Left lung (tissue), 14 donors: ENCODE measurements at places on chromosomes 6 and 20. TPM values are rescaled to one million over a fixed set of nuclear protein-coding genes. Genes with fewer than 3 reads are reported as not detected.

DNA sequence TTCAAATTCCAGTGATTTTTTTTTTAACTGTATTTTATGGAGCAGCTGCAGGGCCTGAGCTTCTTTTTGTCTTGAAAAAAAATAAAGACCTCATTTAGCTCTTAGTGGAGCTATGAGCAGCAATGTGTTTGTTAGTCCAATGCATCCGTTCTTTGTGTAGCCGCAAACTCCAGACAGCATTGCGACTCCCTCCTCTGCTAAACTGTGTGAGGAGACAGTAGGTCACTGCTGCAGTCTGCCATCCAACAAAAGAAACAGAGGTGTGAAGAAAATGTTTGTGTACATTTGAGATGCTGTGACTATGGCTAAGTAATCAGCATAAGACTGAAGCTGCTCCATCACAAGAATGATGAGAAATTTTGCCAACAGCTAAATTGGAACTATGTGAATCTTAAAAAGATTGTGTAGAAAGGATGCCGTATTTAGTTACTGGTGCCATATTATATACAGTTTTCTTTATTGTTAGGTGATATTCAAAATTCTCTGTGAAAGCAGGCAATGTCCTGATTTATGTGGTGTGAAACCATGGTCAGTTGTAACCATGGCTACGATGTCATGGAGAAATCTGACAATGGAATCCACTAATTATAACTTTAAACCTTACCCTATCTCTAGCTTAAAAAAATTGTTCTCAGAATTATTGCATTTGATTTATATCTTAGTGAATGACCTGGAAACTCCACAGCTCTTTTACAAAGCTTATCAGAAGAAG lies 428.8 kb upstream of the EPHA7 start:
- DNase-seq: no peak

GRCh38 chr6:148069256-148069655 lies 273.4 kb upstream of the SASH1 start:
- DNase-seq: no peak

VAPB gene
- 36.3 TPM for polyA plus RNA-seq

TEAD3 gene
- polyA plus RNA-seq: 49.6 TPM

DNA sequence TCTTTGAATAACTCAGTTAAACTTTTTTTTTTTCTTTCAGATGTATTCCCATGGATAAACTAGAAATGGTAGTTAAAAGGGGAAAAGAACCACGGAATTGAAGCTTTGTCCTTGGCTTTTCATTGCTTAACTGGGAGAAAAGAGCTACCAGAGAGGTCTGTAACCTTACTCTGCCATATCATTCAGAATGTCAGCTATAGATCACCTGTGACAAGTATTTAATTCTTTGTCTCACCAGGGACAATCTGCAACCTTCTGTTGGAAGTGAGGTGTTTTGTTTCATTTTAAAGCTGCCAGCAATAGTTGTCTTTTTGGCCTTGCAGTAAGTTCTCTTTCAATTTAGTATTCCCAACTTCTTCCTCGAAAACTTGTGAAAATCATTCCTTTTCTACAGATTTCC lies 618.4 kb downstream of the FRK start:
- DNase-seq: no peak

- DNase-seq: no peak
Measured at GRCh38 chr6:150124235-150124634, 18.6 kb upstream of the PPP1R14C start.

GRCh38 chr6:145731447-145731846 lies 3.9 kb downstream of the EPM2A start:
- no peak for DNase-seq

MCHR2 gene
- polyA plus RNA-seq: not detected

DNA sequence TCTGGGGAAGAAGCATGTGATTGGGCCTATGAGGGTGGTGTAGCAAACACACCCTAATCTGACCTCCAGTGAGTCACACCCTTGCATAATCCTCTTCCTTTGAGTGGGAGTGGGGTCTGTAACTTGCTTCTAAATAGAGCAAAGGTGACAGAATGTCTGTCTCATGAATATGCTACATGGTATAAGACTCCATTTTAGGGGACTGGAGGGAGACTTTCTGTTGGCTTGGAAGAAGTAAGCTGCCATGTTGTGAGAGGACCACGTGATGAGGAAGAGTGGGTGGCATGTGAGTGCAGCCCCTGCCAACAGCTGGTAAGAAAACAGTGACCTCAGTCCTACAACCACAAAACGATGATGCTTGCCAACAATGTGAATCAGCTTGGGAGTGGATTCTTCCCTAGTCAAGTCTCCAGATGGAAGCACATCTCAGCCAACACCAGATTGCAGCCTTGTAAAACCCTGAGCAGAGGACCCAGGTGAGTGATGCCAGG lies 3.7 kb downstream of the AK9 start:
- DNase-seq: no peak

DNA sequence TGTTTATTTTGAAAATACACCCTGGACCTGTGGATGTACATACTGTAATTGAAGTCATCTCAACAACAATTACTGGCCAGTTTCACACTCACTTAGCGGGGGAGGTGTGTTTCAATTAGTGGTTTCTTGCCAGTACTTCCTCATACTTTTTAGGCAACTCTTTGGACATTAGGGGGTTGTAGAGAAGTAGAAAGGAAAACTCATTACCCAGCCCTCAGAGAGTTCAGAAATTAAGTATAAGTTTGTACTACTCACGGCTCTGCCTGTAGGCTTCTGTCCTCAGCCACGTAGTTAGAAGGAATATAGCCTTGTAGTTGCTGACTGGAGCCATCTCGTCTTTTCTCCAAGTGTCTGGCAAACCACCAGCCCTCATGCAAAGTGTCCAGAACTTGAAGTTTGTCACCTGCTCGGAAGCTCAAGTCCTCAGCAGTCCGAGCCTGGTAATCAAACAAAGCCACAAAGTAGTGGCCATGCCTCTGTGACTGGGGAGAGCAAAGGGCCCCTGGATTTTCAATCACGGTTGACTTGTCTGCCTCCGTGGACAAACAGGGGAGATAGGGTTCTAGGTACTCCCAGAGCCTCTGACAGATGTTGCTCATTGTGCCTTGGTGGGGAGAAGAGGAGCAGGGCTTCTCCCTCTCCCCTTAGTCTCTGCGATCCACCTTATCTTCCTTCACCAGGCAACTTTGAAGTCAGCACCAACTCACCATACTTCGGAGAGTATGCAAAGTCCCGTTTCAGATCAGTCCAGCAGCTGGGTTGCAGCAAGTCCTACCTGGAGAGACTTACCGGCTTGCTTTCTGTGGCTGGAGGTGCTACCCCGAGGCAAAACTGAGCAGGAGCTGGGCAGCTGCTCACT lies 749 bp downstream of the FRK start:
- peak; percentile 75 for DNase-seq

ALDH8A1 gene
- 0.98 TPM for polyA plus RNA-seq

GRCh38 chr20:40931410-40932044 lies 97.1 kb upstream of the TOP1 start:
- peak; percentile 19 for DNase-seq

SALL4 gene
- 22.8 TPM for polyA plus RNA-seq

ZC2HC1B gene
- polyA plus RNA-seq: not detected

BPI gene
- 0.83 TPM for polyA plus RNA-seq

GRCh38 chr6:37502703-37503291 lies 3.1 kb upstream of the CCDC167 start:
- no peak for DNase-seq

ZC3H12D gene
- 0.92 TPM for polyA plus RNA-seq

DNA sequence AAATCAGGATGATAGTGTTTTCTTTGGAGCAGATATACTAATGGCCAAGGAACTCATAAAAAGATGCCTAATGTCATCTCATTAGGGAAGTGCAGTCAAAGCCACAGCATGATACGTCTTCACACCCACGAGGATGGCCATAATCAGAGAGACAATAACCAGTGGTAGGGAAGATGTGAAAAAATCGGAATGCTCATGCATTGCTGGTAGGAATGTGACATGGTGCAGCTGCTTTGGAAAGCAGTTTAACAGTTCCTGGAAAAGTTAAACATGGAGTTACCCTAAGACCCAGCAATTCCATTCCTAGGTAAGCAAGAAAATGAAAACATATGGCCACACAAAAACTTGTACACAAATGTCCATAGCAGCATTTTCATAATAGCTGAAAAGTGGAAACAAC lies 29.9 kb downstream of the BCAS1 start:
- no peak for DNase-seq

DNA sequence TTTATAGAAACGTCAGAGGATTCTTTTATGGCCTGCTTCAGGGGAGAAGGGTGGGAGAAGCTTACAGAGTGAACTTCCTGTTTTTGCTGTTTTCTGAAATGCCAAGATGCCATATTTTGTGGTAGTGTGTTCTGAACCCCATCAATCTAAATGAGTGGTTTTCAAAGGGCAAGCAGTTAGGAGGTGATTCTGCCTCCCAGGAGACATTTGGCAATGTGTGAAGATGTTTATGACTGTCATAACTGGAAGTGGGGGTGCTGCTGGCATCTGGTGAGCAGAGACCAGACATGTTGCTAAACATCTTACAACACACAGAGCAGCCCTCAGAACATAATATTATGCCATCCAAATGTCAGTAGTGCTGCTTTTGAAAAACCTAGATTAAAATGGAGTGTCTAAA lies 6.0 kb upstream of the PRL start:
- no peak for DNase-seq

DNA sequence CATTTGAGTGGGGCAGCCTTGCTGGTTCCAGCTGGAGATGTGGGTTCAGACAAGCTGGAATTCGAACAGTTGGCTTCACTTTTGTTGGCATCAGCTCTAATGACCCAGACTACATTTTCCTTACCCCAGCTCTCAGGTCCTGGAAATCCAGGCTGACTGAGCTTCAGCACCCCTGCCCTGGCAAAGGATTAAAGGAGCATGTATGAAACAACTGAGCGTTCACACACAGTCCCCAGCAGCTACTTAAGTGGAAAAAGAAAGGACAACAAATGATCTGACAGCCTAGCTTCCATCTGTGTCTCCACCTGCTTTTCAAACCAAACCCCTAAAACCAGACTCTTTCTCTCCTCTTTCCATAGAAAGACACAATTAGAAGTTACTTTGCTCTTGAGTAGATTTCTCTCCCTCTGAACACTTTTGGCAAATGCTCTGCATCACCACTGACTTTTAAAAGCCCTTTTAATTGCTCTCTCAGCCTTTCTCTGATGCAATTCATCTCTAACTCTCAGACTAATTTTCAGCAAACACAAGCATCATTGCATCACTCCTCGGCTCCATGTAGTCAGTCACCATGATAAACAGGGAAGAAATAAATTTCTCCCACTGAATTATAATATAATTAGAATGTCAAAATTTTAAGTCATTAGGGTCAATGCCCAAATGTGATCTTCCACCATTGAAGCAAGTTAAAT lies 28.1 kb downstream of the ROS1 start:
- no peak for DNase-seq

DNA sequence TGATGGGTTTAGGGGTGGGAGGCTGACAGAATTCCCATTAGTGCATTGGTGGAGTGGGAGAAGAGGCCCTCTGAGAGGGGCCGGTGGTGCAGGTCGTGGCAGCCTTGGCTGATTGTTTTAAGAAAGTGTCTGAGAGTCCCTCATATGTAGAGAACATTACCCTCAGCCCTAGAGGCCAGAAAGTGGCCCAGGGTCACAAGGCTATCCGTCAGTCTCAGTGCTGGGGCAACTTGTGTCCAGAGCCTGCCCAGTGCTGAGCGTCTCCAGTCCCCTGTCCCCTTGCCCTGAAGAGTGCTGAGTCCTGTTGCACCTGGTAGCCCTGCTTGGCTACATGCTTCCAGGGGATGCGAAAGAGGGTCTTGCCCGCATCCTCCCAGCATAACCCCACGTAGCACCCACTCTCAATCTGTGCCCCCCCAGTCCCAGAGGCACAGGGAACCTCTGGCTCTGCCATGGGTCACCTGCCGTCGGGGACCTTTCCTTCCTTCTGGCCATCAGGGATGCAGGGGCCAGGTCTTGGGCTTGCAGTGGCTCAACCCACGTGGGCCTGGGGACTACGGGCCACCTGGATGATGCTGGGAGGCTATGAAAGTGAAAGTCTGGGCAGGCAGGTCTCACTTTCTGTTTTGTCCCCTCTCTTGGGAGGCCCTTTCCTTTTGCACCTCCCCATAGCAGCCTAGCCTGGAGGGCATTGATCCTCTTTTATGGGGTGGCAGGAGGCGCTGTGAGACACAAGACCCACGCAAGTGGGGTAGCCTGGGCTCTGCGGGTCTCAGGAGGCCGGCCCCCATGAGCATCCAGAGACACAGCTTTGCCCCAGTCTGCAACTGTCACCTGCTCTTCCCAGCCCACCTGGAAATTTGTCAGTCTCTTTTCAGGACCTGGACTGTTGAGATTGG lies 12.2 kb downstream of the DUSP15 start:
- no peak for DNase-seq

TUBB gene
- polyA plus RNA-seq: 1,665 TPM

GRCh38 chr20:36835025-36835424 lies 40.9 kb upstream of the TLDC2 start:
- DNase-seq: no peak
